HFF-Myc (cell line): ENCODE measurements at places on chromosomes 16 and 17.

GRCh38 chr17:49333804-49334203 is 28.2 kb downstream of the ZNF652 start:
- no peak for DNase-seq

DNA sequence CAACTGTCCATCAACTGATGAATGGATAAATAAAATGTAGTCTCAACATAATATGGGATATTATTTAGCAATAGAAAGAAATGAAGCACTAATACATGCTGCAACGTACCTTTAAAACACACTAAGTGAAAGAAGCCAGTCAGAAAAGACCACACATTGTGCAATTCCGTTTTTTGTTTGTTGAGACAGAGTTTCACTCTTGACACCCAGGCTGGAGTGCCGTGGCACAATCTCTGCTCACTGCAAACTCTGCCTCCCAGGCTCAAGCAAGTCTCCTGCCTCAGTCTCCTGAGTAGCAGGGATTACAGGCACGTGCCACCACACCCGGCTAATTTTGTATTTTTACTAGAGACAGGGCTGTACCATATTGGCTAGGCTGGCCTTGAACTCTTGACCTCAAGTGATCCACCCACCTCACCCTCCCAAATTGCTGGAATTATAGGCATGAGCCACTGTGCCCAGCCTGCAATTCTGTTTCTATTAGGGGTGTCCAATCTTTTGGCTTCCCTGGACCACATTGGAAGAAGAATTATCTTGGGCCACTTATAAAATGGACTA is 40.1 kb downstream of the SCNN1B start:
- no peak for DNase-seq

- no peak for DNase-seq
Measured at GRCh38 chr17:73591296-73592078, 52.8 kb downstream of the SDK2 start.

DNA sequence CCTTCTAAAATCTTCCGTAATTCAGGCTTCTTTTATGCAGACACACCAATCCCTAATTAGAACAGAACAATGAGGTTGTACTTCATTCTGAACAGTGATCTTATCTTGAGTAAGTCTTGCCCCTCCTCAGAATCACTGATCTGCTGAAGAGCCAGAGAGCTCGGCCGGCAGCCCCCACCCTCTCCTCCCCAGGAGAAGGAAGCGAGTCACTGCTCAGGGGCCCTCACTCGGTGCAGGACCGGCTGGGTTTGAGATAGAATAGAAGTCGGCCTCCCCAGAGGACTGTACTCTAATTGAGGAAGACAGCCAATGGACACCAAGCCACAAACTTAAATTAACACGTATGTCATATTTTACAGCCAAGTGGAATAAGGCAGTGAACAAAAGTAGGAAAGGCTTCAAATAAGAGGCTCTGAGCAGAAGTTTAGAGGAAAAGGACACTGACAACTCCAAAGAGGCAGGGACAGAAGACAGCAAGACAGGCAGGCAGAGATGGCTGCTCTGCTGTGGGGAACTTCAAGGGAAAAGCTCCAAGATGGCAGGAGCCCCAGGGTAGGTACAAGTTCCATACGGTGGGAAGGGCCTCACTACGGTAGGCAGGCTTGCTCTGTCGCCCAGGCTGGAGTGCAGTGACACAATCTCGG is 18.6 kb downstream of the CREBBP start:
- DNase-seq = no peak

DNA sequence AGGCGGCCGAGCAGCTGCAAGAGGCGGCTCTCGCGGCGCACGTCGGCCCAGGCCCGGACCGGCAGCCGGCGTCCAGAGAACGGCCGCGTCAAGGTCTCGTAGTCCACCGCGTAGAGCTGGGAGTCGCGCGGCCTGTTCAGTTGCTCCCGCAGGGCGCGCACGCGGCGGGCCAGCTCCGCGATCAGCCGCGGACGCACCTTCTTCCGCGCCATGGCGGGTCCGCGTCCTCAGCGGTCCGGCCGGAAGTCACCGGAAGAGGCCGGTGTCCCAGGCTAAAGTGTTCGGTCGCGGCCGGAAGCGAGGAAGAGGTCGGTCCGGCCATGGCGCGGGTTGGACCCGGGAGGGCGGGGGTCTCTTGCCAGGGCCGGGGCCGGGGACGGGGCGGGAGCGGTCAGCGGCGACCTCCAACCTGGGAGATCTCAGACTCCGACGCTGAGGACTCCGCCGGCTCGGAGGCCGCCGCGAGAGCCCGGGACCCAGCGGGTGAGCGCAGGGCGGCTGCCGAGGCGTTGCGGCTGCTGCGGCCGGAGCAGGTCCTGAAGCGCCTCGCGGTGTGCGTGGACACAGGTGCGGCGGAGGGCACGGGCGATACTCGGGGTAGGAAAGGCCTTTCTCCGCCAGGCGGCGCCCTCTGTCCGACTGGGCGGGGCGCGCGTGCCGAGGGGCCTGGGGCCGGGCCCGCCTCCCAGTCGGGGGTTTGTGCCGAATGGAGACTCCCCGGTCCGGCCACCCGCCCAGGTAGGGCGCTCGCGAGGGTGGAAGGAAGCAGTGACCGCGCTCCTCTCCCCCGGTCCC is at the start of gene MRPS34:
Gene MRPS34 (minus strand): TSS at position 227 of the 795 bp plus-strand sequence. CDS start 15 bp downstream, at position 212.
- no peak for DNase-seq

GRCh38 chr17:6605142-6605541 is 35.4 kb downstream of the KIAA0753 start:
- no peak for DNase-seq

- DNase-seq = no peak
Measured at GRCh38 chr16:88599092-88599733, 29.0 kb downstream of the ZC3H18 start.

DNA sequence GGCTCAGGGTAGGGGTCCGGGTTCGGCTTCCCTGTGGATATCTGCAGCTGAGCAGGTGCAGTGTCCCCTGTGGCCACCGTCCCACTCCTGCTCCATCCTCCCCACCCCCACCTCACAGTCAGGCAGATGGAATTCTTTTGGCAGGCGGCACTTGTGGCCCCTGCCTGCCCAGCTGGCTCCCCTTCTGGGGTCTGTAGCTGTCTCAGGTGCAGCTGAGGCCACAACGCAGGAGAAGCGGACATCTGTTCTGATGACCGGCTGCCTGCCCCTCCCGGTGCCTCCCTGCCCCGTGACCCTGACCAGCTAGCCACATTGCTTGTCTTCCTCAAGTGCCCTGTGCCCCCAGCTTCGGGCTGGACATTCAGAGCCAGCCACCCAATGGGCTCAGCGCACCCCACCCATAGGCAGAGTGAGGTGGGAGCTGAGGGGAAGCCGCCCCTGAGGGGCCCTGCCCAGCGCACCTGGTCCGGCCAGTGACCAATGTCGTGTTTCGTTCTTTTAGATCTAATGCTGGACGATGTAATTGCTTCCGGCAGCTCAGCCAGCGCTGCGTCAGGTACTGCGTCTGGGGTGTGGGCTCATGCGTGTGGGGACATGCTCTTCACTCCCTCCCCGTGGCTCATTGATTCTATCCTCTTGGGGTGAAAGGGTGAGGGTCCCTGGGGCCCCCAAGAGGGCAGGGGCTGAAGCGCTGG is 25.2 kb upstream of the ABCC3 start:
- DNase-seq = no peak

- no peak for DNase-seq
Measured at GRCh38 chr16:11672206-11673090, 4.2 kb downstream of the SNN start.

DNA sequence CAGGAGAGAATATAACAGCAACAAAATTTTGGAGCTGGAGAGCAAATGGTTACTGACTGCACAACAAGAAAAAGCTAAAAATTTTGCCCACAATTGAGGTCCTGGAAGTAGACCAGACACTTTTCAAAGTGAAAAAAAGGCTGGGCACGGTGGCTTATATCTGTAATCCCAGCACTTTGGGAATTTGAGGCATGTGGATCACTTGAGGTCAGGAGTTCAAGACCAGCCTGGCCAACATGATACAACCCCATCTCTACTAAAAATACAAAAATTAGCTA is 22.9 kb downstream of the TUBD1 start:
- no peak for DNase-seq

- no peak for DNase-seq
Measured at GRCh38 chr16:71255721-71256120, 25.2 kb upstream of the HYDIN start.

DNA sequence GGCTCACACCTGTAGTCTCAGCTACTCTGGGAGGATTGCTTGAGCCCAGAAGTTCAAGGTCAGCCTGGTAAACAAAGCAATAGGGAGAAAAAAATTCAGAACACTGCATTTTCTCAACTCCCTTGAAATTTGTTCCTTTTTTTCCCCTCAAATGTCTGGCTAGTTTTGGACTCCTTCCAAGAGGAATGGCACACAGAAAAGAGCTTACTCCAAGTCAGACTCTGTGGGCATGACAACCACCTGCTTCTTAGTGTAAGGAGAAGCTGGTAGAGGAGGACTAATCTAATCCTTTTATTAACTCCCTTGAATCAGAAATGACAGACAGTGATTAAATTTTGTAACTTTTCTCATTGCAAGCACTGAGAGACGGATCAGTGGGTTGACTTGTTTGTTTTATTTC is 27.9 kb upstream of the HYDIN start:
- no peak for DNase-seq

- DNase-seq = no peak
Measured at GRCh38 chr16:55091213-55091870, 160.7 kb downstream of the IRX5 start.

DNA sequence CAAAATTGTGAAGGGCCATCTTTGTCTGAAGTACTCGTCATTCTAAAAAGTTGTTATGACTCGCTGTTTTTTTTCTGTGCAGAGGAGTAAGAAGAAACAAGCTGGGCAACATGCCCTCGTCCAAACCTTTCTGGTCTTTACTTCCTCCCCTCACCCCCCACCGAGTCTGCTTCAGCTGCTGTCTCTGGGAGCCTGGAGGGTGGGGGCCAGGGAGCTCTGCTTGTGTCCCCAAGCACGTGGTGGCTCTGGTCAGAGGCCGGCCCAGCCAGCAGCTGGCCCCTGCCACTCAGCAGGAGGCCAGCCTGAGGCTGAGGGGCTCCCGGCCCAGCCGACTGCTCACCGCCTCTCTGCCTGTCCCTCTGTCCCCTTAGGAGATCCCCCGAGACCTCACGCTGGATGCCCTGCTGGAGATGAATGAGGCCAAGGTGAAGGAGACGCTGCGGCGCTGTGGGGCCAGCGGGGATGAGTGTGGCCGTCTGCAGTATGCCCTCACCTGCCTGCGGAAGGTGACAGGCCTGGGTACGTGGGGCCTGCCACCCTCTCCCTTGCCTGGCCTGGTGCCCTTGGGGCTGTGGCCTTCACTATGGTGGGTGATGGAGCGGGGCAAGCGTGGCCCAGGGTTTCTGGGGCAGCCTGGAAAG is 53.7 kb upstream of the LGALS9 start:
- DNase-seq = no peak

DNA sequence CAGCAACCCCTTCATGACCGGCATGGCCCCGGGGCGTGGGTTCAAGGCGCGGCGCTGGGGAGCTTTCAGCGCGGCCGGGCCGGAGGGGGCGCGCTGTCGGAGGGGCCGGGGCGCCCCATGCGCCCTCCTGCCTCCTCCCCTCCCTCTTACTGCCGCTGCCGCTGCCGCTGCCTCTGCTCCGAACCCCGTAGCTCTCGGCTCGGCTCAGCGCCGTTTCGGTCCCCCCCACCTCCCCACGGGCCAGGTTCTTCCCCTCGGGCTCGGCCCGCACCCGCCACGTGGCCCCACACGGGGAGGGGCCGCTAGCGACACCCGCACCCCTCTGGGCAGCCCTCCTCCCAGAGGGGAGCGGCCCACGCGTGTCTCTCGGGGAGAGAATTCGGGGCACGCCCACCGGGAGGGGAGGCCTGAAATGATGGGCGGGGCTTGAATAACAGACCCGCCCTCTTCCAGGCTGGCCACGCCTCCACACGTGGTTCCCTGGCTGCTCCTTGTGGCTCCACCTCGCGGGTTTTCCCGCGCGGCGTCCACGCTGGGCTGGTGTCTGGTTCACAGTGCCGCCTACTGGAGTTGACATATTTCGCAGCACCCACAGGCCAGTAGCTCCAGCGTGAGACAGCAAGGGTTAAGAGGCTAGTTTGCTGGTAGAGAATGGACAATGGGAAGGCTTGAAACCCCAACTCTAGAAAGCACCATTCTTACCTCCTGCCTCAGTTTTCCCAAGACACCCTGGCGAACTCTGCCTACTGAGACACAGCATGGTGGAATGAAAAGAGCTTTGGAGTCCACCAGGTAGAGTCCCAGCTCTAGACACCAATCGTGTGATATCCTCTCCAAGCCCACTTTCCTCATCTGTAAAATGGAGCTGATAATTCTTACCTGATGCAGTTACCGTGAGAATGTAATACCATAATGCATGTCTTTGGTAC is at the start of gene KCNH4:
Gene KCNH4 (minus strand): TSS at position 221 of the 929 bp plus-strand sequence. CDS start 197 bp downstream, at position 24.
- no peak for DNase-seq

- DNase-seq = no peak
Measured at GRCh38 chr16:20768121-20768520, 4.3 kb downstream of the ACSM3 start.

GRCh38 chr17:46983782-46984181 is 4.7 kb upstream of the RPRML start:
- DNase-seq = no peak

DNA sequence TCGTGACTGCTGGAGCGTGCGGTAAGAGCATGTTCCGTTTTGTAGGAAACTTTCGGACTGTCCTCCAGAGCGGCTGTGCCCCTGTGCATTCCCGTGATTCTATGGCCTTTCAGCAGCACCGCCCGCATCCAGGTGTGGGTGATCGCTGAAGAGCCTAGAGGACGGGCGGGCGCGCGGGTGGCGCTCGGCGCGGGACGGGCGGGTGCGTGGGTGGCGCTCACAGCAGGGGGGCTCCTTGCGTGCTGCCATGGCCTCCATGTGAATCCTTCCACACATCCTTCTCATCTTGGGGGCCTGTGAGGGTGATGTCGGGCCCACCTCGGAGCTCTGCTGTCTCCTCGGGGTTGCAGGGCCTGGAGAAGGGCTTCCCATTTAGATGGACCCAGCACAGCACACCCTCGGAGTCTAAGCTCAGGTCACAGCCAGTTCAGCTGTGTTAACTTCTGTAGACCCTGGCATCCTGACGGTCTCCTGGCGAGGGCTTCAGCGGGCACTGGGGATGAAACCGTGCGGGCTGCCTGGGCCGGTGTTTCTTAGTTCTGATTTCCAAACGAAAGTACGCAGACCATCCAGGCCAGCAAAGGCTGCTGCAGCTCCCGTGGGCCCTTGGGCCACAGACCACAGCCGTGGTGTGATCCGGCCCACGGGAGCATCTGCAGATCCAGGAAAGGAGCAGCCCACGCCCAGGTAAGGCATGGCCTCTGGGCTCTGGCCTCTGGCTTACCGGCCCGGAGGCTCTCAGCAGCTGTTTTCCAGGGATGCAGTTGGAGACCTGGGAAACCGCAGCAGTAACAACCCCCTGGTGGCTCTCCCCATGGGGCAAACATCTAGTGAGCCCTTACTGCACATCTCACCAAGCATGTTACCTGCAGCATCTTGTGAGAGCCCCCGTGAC is 339.4 kb downstream of the FOXL1 start:
- no peak for DNase-seq

- DNase-seq = no peak
Measured at GRCh38 chr17:56926704-56927103, 12.9 kb upstream of the TRIM25 start.

- no peak for DNase-seq
Measured at GRCh38 chr16:28202147-28202746, 9.5 kb downstream of the XPO6 start.

GRCh38 chr16:74064120-74064735 is 232.4 kb upstream of the PSMD7 start:
- DNase-seq = no peak
